ENCODE measurements at places on chromosomes 5 and 9. TPM values are rescaled to one million over a fixed set of nuclear protein-coding genes. Genes with fewer than 3 reads are reported as not detected.

PCDHB14 gene
- total RNA-seq: 0.24 TPM

ARID3C gene
- 0.26 TPM for total RNA-seq

DPYSL3 gene
- total RNA-seq: 13.0 TPM

BARX1 gene
- total RNA-seq: 1.7 TPM

PPP2R2B gene
- not detected for total RNA-seq

ZNF483 gene
- 4.2 TPM for total RNA-seq

Measured in SK-MEL-5 (cell line).